ENCODE measurements at places on chromosomes 13 and 19.

DNA sequence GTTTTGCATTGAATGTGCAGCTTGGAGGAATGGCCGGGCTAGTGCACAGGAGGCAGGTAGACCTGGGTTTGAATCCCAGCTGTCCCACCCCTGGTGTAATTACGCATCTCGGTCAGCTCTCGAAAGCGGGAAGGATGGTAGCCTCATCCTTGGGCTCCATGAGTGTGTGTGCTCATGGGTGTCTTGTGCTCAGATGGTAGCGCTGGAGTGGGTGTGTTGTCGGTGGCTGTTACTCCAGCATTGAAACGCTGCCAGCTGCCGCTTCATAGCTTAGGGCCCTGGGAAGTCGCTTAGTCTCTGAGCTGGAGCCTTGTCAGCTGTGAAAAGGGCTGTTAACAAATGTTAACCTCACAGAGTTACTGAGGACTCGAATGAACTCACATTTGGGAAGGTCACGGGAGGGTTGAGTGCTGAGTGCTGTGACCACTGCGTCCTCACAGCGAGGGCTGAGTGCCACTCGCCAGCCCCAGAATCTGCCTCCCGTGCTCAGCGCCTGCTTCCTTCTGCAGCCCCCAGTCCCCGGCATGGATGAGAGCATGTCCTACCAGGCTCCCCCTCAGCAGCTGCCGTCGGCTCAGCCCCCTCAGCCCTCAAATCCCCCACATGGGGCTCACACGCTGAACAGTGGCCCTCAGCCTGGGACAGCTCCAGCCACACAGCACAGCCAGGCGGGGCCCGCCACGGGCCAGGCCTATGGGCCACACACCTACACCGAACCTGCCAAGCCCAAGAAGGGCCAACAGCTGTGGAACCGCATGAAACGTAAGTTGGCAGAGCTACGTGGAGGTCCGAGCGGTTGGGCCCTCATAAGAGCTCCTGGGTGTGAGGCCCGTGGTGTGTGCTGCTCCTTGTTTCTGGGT, 5.2 kb downstream of the LENG8 start:
- DNase-seq = no peak

- no peak for DNase-seq
Measured at GRCh38 chr19:10452726-10453618, 32.6 kb downstream of the PDE4A start.

GRCh38 chr13:59834801-59835200, 328.9 kb downstream of the DIAPH3 start:
- no peak for DNase-seq

DNA sequence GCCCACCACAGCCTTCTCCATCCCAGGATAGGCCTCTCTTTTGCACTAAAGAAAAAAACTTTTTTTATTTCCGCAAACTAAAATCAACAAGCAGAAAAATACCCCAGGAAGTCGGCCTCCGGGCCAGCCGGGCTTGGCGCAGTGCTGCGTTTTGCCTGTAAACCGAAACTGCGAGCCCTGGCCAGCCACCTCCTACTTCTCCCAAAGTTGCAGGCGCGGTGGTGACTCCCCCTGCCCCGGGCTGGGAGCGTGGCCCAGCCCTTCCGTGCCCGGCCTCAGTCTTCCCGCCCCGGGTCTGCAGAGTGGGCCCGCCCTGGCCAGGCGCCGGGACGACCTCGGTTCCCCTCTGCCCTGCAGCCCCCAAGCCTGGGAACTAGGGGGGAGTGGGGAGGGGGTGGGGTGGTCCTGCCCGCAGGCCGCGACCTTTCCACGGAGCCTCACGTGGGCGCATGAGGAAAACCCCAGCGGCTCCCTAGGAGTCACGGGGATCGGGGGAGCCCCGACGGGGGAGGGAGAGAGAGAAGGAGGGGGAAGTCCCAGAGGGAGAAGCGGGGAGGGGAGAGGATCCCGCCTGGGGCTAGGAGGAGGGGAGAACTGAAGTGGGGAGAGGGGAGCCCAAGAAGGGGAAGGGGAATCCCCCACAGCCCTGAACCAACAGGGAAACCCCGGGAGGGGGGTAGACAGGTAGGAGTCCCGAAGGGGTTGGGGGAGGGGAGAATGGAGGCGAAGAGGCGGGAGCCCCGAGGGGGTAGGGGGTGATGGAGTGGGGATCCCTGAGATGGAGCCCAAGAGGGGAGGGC, 3.0 kb downstream of the GADD45B start:
- no peak for DNase-seq

DNA sequence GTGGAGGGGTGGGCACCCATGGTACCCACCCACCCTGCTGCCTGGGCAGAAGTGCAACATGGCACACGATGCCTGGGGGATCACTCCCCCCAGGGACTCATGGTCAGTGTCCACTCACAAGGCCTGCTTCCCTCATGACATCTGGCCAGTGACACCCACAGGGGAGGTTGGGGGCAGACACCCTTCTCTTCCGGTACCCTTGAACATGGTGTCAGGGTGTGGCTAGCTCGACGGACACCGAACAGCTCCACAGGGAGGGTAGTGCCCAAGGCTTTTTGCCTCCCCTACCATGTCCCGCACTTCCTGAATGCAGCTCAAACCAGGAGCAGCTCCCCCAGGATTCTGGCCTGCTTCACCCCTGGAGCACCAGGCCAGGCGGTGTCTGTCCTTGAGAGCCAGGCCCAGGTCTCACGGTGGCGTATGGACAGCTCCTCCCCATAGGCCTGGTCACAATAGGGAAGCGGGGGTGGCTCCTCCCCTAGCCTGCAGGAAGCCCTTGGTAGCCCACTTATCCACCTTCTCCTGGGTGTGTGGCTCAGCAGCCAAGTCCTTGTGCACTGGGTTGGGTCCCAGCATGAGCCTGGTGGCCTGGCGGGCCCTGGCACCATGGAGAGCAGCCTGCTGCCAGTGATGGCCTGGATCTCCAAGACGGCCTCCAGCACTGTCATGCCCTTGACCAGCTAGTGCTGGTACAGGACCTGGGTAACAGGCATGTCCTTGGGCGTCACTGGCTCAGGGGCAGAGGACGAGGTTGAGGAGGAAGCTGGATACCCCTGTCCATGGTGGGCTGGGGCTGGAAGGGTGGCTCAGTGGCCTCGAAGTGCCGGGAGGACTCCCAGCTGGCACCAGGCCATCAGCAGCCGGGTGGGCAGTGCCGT, 7.8 kb downstream of the ACP4 start:
- no peak for DNase-seq

DNA sequence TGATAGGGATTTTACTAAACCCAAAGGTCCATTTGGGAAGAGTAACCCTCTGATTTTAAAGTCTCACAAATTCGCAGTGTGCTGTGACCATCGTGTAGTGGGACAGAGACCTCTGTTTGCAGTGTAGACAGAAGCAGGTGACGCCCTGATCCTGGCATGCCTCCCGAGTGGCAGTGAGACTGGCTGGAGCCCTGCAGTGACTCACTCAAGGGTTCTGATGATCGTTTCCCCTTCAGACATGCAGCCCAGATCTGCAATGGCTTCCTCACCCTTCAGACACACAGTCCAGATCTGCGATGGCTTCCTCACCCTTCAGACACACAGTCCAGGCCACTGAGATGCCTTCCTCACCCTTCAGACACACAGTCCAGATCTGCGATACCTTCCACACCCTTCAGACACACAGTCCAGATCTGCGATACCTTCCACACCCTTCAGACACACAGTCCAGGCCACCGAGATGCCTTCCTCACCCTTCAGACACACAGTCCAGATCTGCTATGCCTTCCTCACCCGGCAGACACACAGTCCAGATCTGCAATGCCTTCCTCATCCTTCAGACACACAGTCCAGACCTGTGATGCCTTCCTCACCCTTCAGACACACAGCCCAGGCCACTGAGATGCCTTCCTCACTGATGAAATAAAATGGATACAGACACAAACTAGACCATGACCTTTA, 125.2 kb downstream of the ATP11A start:
- no peak for DNase-seq

- no peak for DNase-seq
Measured at GRCh38 chr19:16527334-16527935, 14.8 kb downstream of the CHERP start.

- DNase-seq = no peak
Measured at GRCh38 chr13:23289917-23290357, 109.2 kb downstream of the SGCG start.

DNA sequence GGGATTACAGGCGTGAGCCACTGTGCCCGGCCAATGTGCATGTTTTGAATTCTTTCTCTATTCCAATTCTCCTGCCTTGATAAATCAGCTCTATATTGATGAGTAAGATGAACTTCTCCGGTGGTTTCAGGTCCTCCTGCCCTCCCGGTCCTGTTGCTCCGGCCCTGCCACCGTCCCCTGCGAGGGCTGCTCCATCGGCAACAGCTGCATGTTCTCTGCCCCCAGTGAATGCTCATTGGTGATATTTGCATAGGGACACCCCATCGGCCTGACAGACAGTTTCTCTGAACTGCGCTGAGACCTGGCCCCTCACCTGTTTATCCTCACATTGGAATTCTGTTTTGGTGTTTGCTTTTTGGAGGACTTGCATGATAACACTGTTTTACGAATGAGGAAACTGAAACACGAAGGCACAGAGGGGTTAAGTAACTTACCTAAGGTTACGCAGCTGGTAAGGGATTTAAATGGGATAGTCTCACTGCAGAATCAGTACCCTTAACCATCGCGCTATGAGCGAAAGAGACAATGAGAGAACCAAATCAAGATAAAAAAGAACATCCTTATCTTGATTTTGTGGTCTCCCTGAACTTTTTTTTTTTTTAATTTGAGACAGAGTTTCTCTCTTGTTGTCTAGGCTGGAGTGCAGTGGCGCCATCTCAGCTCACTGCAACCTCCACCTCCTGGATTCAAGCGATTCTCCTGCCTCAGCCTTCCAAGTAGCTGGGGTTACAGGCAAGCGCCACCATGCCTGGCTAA, 32.2 kb downstream of the ZNF557 start:
- no peak for DNase-seq

DNA sequence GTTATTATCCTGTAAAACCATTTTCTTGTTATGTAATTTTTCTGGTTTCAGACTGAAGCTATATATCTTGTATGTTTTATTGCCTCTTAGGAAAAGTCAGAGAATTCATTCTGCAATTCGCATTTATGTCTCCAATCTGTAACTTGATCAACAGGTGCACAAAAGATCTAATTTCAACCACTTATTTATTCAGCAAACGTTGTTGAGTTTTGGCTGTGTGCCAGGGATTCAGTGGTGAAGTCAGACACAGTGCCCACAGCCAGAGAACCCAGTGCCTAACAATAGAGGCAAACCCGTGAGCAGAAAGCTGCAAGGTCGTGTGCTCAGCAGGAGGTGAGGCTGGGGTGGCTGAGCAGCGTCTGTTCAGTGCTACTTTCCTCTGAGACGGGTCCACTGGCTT, 119.5 kb upstream of the MCF2L start:
- peak; percentile 92 for DNase-seq

DNA sequence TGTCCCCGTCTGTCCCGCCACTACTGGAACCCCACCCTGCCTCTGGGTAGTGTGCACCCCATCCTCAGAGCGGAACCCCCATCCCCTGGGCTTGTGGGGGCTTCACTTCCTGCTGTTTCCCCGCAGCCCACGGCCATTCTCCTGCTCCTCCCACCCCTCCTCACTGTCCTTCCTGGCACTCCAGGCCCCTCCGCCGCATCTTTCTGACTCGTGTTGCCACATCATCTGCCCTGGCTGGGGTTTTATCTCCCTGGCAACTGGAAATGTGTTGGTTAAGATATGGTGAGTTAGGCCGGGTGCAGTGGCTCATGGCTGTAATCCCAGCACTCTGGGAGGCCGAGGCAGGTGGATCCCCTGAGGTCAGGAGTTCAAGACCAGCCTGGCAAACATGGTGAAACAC, 37.3 kb downstream of the KDM4B start:
- DNase-seq = no peak

- no peak for DNase-seq
Measured at GRCh38 chr19:18848878-18849661, 17.3 kb downstream of the UPF1 start.

DNA sequence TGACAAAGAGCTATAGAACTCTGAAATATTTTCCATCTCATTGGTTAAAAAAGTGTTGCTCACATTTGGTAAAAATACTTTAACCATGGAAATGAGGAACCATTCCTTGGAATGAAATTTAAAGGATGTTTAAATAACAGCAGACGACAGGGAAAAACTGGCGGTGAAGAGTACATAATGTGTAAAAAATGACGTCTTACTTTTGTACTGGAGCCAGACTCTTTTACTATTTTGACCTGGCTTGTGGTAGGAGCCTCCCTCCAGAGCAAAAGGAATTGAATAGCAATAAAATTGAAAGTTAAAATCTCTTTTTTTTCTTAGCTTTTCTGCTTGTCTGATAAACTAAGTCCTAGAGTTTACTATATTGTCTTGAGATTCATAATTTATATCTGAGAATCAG, 426.2 kb upstream of the KLHL1 start:
- DNase-seq = no peak

DNA sequence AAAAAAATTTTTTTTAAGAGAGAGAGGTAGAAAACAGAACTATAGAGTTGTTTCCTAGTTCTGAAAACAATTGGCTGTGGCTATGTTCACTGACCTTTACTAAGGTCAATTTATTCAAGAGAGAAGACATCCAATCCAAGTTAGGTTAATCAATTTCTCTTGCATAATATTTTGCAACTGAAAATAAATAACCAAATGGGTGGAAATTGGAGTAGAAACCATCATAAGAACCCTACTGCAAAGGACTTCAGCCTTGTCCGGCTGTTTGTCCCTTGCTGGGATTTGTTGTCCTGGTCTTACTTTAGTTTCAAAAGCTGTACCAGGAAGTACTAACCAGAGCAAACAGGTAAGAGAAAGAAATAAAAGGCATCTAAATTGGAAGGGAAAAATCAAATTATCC, 23.3 kb upstream of the ZC3H13 start:
- no peak for DNase-seq

DNA sequence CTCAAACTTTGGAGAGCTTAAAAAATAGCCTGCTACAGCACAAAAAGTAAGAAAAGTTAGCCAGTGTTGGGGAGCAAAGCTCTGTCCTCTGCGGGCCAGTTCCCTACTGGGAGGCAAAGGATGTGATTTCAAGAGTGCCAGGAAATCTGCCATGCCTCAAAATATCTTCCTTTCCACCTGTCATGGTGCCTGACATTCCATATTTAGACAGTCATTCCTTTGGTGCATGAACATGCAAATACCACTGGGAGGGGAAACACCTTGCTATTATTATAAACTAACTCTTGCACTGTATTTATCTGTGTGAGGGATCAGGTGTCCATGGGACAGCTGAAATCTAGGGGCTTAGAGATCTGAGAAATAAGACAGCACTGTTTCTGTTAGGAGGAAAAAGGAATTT, 10.3 kb downstream of the FREM2 start:
- no peak for DNase-seq

GRCh38 chr13:45333251-45333976, 7.6 kb downstream of the TPT1 start:
- DNase-seq = no peak

DNA sequence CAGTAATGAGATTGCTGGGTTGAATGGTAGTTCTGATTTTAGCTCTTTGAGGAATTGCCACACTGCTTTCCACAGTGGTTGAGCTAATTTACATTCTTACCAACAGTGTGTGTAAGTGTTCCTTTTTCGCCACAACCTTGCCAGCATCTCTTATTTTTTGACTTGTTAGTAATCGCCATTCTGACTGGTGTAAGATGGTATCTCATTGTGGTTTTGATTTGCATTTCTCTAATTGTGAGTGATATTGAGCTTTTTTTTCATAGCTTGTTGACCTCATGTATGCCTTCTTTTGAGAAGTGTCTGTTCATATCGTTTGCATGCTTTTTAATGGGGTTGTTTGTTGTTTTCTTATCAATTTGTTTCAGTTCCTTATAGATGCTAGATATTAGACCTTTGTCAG, 245.0 kb downstream of the MTUS2 start:
- DNase-seq = no peak

- DNase-seq = peak; percentile 68
Measured at GRCh38 chr19:3304871-3305423, 61.4 kb upstream of the NFIC start.

GRCh38 chr19:1945899-1946298, 4.9 kb downstream of the CSNK1G2 start:
- no peak for DNase-seq
